Fibroblast of pulmonary artery (primary cell): ENCODE measurements at places on chromosomes 1 and 21.

GRCh38 chr1:226535666-226536065, 12.9 kb upstream of the STUM start:
- DNase-seq, result no peak

GRCh38 chr1:78687914-78688313, 38.3 kb downstream of the IFI44 start:
- peak; percentile 13 for DNase-seq

DNA sequence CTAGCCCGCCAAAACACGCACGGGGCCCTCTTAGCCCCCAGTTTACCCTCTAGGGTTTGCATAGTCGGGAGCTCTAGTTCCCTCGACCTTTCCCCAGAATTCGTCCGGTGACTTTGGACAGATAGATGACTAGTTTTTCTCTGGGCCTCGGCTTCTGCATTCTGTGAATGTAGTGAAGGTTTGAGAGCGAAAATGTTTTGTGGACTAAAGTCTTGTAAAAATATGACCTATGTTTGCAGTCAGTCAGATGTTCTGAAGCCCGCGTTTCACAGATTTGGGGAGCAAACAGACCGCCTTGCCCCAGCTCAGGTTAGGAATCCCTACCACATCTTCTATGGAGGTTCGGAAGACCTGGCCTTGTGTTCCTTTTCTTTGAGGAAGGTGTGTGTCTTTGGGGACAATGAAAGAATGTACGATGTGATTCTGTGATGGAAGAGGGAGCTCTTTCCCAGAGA, 401 bp downstream of the UQCRH start:
- no peak for DNase-seq

- DNase-seq, result no peak
Measured at GRCh38 chr1:62038594-62039284, 155.9 kb upstream of the L1TD1 start.

DNA sequence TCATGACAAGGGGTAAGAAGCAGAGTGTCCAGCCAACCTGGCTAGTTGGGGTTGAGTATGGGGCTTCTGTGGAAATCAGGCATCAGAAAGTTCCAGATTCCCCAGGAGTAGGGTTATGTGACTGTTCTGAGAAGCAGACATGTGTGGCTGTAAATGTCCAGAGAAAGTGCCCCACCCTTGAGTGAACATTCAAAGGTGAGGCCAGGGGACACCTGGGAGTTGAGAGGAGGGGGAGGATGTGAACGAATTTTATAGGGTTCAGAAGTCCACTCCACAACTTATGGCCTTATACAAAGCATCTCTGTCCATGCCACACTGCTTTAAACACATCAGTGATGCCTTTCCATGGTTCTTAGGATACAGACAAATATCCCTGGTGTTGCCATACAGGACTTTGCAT, 133.3 kb downstream of the IGSF21 start:
- DNase-seq, result no peak

GRCh38 chr1:160638926-160639325, 7.9 kb downstream of the SLAMF1 start:
- DNase-seq, result no peak

GRCh38 chr1:47333922-47334764, 553 bp downstream of the CMPK1 start:
- DNase-seq, result peak; percentile 72

DNA sequence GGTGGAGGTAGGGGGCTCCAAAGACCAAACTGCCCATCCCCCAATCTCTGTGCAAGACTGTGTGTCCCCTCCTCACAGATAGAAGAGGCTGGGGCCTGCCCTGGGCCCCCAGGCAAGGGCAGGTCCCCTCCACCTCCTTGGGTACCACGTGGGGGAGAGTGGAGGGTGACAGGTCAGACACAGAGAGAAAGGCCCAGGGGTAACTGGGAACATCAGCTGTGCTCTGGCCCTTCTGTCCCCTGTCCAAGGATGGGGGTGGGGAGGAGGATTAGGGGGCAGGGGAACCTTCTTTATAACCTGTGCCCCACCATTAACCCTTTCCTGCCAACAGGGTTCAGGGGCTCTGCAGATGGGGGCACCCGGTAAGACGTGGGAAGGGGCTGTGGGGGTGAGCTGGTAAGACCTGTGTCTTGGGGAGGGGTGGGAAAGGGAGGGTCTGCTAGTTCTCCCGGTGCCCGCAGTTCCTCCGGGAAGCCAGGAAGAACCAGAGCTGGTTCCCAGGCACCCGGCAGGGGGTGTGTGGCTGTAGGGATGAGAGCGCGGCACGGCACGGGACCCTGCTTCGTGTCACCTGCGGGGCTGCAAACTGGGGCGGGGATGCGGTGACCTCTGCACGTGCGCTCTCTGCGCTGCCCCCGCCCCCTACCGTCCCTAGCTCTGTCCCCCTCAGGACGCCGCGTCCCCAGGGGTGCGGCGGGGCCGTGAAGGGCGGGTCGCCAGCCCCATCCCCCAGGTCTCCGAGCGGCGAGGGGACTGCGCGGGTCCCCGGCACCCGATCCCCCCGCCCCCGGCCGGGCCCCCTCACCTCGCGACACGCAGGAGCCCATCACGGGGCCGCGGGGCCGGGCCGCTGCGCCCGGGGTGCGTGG, 601 bp downstream of the FAM131C start:
- DNase-seq, result no peak

GRCh38 chr1:85584264-85584781, 3.8 kb downstream of the CCN1 start:
- DNase-seq, result peak; percentile 95

GRCh38 chr1:55904541-55904940, 674.8 kb downstream of the PLPP3 start:
- no peak for DNase-seq
